ENCODE measurements at places on chromosomes 5 and 9.
A peak's percentile ranks its signal among the peaks of the same experiment; 100 is the strongest.

DNA sequence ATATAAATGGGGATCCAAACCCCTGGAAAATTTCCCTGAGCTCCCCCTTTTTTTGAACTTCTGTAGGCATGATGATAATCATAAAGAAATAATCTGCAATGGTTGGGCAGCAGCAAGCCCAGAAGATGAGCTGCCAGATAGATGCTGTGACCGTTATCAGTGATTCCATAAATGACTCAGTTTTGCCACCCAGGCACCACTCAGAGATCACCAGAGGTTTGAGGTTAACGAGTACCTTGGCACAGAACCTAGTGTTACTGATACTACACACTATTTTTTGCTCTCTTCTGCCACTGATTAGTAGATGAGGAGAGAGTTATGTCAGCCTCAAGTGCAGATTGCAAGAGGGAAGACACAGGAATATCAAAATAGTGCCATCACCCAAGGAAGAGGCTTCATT is 199.3 kb upstream of the PTGER4 start:
- no peak for DNase-seq

GRCh38 chr9:113345671-113346070 is 3.7 kb upstream of the BSPRY start:
- DNase-seq, result no peak

DNA sequence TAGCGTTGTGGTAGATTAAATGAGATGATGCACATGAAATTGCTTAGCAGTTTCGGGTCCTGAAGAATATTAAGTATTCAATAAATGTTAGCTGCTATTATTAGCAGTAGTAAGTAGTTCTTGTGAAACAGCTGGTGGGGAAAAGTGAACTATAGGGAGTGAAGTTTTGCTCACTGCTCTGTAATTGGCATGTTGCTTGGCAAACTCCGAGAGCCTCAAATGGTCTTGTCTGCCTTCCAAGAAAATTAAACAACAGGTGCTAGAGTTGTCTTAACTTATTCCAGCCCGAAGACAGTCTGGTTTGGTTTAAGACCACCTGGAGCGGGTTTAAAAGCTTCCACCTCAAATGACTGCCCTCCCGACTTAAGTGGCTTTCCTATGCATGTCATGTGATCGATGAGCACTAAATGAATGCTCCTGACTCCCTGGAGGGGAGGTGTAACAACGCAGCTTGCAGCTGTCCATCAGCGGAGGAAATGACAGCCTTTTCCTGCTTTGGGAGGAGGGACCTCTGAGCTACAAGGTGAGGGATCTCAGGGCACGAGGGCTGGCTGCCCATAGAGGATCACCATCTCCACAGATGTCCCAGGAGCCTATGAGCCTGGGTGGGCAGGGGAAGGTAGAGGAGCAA is 202.9 kb upstream of the PANK3 start:
- DNase-seq, result peak; percentile 47

DNA sequence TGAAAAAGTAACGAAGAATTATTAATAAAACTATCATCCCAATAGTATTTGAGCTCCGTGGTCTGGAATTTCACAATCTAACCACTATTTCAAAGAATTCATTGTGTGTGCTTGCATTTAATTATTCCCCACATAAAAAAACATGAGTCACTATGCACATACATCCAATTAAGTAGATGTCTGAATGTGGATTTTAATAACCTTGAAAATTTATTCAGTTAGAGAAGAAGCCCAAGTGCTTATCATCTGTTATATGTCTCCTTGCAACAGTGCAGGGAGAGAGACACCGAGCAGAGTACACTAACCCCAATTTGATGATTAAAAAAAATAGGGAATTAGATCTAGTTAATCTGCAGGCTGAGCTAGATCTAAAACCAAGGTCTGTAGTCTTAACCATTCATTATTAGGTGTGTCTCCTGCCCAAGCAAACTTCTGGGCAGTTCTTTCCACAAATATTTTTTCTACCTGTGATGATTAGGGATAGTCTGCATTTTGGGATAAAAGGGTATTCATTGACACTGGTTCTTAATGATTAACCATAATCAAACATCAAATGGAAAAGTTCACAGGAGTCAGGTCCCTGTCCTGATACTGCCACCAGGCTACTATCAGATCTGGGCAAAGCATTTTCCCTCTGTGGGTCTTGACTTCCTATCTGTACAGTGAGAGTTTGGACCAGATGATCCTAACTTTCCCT is 164.2 kb downstream of the GRIA1 start:
- no peak for DNase-seq

- DNase-seq, result no peak
Measured at GRCh38 chr5:151183456-151184245, 26.1 kb upstream of the ANXA6 start.

DNA sequence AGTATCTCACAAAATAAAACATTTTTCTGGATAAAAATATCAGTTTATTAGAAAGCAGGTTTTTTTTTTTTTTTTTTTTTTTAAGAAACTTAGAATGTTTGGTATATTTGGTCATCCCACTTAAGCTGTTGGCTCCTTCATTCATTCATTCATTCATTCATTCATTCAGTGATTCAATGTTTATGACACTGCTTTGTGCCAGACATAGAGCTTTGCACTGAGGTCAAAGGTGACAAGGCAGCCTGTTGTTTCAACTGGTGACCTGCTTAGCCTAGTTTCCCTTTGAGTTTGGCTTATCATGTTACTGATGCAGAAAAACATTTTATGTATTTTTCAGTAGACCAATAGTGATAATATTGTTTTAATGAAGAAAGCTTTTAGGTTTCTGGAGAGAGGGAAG is 23.5 kb downstream of the CPEB4 start:
- DNase-seq, result no peak

GRCh38 chr5:172707285-172708182 is 63.5 kb downstream of the DUSP1 start:
- DNase-seq, result no peak

DNA sequence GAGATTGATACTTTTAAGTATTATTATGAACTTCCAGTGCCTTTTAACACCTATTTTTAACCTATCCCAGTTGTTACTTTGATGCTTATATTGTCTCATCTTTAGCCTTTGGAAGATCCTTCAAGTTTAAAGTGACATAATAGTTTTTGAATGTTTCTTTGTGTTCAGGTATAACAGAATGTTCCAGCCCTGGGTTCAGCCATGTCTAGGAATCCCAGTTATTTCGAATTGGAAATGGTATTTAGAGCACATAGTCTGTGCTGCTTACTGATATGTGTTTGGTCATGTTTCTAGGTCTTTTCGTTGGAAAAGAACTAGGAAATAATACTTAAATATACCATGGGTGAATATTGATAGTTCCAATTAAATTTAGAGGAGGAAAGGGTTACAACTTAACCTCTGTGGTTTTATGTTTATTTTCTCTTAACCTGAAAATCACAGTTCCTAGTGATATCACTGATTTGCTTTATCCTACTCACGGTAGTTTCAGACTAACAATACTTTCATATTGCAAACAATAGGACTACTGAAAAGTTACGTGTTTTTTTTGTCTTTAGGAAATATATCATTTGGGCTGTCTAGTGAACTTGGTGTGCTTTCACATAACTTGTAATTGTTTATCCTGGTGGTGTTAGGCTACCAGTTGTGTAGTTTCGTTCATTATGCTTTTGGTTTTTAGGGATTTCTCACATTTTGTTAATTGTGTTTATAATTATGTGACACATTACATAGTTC is 37.8 kb downstream of the UHRF2 start:
- no peak for DNase-seq

- DNase-seq, result no peak
Measured at GRCh38 chr9:117809751-117810150, 105.5 kb downstream of the TLR4 start.

GRCh38 chr9:69454321-69454720 is 129.3 kb downstream of the ENTREP1 start:
- DNase-seq, result no peak

- DNase-seq, result no peak
Measured at GRCh38 chr5:136780518-136780917, 415.2 kb upstream of the TRPC7 start.

DNA sequence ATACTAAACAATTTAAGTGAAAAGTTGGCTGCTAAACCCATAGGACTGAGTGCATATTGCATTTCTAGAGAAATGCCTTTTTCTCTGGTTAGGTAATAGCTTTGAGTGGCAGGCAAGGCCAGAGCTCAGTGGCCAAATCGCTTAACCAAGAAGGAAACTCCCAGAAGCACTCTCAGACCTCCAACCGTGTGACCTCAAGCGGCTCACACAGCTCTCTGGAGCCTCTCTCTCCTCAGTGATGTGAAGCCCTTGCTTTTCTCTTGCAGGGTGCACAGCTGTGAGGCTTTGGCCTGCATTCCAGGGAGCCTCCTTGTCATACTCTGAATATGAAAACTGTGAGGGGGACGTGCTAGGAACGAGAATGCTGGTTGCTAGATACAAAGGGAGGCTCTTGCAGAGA is 106.7 kb downstream of the INSYN2B start:
- DNase-seq, result no peak

DNA sequence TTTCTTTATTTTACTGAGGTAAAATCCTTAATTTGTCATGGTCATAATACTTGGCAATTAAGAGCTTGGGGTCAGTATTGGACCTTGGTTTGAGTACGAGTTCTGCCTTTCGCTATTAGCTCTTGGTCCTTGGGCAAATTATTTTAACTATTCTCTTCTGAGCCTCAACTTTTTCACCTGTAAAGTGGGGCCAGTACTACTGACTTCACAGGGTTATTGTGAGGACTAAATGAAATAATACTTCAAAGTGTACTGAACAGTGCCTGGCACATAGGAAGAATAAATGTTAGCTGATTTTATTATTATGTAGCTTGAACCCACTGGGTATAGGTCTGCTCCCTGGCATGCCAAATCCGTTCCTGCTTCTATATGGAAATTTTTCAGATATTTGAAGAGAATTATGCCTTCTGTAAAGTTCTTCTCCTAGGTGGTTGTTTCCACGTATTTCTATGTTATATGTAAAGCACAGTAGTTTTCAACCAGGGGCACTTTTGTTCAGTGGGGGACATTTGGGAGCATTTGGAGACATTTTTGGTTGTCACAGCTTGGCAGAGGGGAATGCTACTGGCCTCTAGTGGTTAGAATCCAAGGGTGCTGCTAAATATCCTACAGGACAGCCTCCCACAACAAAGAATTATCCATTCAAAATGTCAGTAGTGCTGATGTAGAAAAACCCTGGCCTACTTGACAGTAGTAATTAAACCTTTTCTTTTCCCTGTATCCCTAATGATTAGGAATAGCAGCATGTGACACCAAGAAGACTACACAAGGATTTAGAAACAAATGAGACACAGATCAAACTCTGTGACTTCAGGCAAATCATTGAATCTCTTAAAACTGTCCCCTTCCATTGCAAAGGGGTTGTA is 4.5 kb downstream of the RCL1 start:
- peak; percentile 7 for DNase-seq

GRCh38 chr9:34163434-34163833 is 15.4 kb upstream of the UBAP1 start:
- no peak for DNase-seq

DNA sequence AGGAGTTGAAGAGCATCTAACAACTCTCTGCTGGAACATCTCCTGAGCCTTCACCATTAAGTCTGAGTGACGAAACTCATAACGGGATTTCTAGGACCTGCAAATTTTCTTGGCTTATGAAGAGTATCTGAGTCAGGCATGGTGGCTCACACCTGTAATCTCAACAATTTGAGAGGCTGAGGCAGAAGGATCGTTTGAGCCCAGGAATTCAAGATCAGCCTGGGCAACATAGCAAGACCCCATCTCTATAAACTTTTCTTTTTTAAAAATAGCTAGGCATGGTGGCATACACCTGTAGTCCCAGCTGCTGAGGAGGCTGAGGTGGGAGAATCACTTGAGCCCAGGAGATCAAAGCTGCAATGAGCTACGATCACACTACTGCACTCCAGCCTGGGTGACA is 48.8 kb downstream of the EPB41L4B start:
- no peak for DNase-seq

DNA sequence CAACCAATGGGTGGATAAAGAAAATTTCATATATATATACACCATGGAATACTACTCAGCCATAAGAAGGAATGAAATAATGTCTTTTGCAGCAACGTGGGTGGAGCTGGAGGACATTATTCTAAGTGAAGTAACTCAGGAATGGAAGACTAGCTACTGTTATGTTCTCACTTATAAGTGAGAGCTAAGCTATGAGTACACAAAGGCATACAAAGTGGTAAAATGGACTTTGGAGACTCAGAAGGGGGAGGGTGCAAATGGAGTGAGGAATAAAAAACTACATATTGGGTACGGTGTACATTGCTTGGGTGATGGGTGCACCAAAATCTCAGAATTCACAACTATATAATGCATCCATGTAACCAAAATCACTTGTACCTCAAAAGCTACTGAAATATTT is 67.2 kb upstream of the RUSC2 start:
- DNase-seq, result no peak

GRCh38 chr5:149215478-149216090 is 56.1 kb upstream of the AFAP1L1 start:
- no peak for DNase-seq

GRCh38 chr9:132224645-132225044 is 62.8 kb downstream of the NTNG2 start:
- no peak for DNase-seq

DNA sequence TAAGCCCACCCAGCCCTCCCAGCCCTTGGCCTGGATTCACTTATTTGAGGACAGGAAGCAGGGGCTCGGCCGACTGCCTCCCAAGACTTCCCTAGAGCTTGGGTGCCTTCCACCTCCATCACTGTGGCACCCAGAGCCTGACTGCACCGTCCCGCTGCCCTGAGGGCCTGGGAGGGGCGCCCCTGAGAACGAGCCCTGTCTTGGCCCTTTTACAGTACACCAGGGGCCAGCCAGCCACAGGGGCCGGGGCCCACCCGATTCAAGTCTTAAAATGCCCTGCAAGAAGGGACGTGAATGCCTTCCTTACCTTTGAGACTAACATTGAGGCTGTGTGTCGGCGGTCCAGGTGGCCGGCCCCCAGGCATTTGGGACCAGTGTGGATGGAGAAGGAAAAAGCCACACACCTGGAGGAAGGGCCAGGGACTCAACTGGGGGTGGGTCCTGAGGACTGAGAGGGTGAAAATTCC is 16.8 kb downstream of the FAM78A start:
- no peak for DNase-seq

- DNase-seq, result no peak
Measured at GRCh38 chr9:96171728-96172127, 130.2 kb downstream of the HSD17B3 start.

GRCh38 chr5:178486239-178486641 is 104.0 kb downstream of the COL23A1 start:
- DNase-seq, result no peak

- DNase-seq, result no peak
Measured at GRCh38 chr5:143582869-143583268, 179.4 kb upstream of the NR3C1 start.

GRCh38 chr9:93280661-93281259 is 96.8 kb downstream of the WNK2 start:
- no peak for DNase-seq

DNA sequence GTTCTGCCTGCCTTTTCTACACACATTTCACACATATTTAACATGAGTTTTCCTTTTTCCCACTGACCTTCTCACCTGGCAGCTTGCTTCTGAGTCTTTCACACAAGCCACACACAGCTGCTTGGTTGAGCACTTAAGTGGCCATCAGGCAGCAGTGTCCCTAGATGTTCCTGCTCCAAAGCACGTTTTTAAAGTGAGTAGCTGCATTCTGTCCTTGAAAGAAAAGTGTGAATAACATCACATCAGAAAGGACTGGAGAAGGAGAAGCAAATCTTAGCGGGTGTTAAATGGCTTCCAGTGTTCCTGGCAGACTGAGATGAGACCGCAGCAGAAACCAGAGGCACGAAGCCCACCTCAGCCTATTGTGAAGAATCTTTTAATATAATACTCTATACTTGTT is 209.2 kb upstream of the IRX4 start:
- DNase-seq, result no peak

GRCh38 chr9:130610862-130611707 is 31.7 kb downstream of the FUBP3 start:
- no peak for DNase-seq

GRCh38 chr5:90680921-90681563 is 122.4 kb downstream of the ADGRV1 start:
- DNase-seq, result no peak

All from NCI-H1105 (cell line).